Stomach (tissue), 19 donors: ENCODE measurements at places on chromosomes 7 and 10. TPM values are rescaled to one million over a fixed set of nuclear protein-coding genes. Genes with fewer than 3 reads are reported as not detected.
A peak's percentile ranks its signal among the peaks of the same experiment; 100 is the strongest.

DNA sequence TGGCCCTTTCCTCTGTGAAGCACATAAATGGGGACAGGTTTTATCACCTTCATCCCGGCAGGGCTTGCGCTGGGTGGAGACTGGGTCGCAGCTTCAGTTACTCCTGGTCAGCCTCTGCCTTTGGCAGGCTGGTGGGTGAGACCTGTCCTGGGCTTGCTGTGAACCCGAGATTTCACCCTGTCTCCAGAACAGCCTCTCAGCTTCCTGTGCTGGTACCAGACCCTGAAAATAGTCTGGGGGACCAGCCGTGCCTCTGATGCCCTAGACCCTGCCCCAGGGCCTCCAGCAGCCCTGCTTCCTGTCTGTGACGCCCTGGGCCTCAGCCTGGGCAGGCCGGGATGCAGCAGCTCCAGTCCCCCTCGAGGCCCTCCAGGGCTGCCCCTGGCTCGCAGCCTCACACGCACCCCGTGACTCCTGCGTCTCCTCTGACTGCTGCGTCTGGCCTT, 13.2 kb upstream of the PWWP2B start:
- H3K4me1 ChIP-seq = peaks cover 7% of the 10 kb centered on the region
- no peaks in the 10 kb centered on the region for H3K36me3 ChIP-seq
- H3K4me3 ChIP-seq = no peak overlapping the region
- no peak for DNase-seq
- no peaks in the 10 kb centered on the region for H3K27me3 ChIP-seq
- no peak overlapping the region for H3K27ac ChIP-seq

DNA sequence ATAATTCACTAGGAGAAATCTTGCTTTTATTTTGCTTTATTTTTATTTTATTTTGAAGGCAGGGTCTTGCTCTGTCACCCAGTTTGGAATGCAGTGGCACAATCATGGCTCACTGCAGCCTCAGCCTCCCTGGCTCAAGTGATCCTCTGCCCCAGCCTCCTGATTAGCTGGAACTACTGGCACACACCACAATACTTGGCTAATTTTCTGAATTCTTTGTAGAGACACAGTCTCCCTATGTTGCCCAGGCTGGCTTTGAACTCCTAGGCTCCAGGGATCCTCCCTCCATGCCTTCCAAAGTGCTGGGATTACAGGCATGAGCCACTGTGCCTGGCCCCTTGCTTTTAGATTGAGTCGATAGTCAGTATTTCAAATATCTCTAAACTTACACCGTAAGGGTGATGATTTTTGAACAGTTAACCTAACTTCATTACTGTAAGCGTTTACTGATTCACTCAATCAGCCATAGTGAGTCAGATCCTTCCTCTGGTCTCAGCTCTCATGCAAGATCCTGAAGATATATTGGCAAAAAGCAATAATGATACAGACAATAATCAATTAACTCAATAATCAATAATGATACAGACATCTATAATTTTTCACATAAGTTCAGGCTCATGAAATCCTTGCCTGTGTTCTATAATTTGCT, 239.5 kb downstream of the KIAA1217 start:
- no peaks in the 10 kb centered on the region for H3K4me1 ChIP-seq
- H3K27ac ChIP-seq = peak overlapping the region; percentile 71
- DNase-seq = no peak
- H3K27me3 ChIP-seq = no peaks in the 10 kb centered on the region
- no peak overlapping the region for H3K4me3 ChIP-seq

- no peak overlapping the region for H3K27ac ChIP-seq
- H3K36me3 ChIP-seq = no peaks in the 10 kb centered on the region
- DNase-seq = no peak
- no peak overlapping the region for H3K4me3 ChIP-seq
Observed at GRCh38 chr7:42085531-42085930, 151.5 kb downstream of the GLI3 start.

Gene LOXL4
- 5.5 TPM for total RNA-seq

DNA sequence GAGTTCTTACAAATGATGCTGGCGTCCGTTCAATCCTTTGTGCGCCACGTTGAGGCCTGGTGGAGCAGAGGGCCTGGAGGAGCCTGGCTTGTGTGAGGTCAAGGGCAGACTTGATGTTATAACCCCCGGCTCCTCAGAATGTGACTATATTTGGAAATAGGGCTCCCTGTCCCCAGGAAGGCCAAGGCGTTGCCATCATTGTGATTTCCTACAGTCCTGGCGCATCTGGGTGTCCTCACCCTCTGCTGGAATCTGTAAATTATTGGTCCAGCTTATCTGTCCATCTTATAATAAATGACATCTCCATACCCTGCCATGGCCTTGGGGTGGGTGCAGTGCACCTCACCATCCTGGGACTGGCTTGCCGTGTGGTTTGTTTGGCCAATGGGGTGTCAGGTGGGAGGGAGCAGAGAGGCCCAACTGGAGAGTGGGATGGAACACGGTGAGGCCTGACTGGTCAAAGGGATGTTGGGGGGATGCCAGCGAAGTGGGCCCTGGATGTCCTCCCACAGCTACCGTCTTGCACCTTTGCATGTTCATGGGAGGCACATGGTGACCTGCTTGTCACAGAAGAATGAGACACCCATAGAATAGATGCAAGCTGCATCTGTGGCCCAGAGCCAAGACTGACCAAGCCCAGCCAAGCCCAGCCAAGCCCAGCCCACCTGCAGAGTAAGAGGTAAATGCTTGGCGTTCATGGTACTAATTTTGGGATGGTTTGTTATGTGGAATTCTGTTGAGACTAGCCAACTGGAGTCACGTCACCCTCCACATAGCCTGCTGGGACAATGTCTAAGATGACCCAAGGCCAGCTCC, 11.1 kb upstream of the LRRC27 start:
- H3K27ac ChIP-seq = peak overlapping the region; percentile 17
- H3K4me1 ChIP-seq = no peaks in the 10 kb centered on the region
- no peak overlapping the region for H3K4me3 ChIP-seq
- DNase-seq = no peak
- no peaks in the 10 kb centered on the region for H3K36me3 ChIP-seq
- no peaks in the 10 kb centered on the region for H3K27me3 ChIP-seq

GRCh38 chr7:19915596-19915995, 142.2 kb upstream of the TMEM196 start:
- no peak overlapping the region for H3K27ac ChIP-seq
- H3K4me3 ChIP-seq = no peak overlapping the region
- no peaks in the 10 kb centered on the region for H3K36me3 ChIP-seq
- DNase-seq = no peak
- no peaks in the 10 kb centered on the region for H3K4me1 ChIP-seq
- no peaks in the 10 kb centered on the region for H3K27me3 ChIP-seq

Gene ANKRD2
- not detected for total RNA-seq

Gene ZNF511
- 56.0 TPM for total RNA-seq

GRCh38 chr7:94135180-94135579, 131.0 kb upstream of the BET1 start:
- no peak for DNase-seq
- H3K27ac ChIP-seq = no peak overlapping the region
- no peak overlapping the region for H3K4me3 ChIP-seq
- H3K36me3 ChIP-seq = no peaks in the 10 kb centered on the region
- no peaks in the 10 kb centered on the region for H3K4me1 ChIP-seq

Gene TYW1
- 24.8 TPM for total RNA-seq

DNA sequence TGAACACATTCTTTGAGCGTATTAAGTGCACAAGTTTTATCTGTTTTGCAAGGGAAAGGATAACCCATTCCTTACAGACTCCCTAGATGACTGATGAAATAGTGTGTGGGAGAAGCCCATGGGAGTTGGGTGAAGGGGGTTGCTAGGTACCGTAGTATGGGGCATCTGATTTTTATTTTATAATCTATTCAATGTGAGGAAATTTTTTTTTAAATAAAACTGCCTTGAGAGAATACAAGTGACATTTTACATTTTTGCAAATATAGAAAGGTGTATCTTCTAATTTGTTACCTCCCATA, 1.4 kb downstream of the BTAF1 start:
- no peak overlapping the region for H3K27ac ChIP-seq
- H3K27me3 ChIP-seq = no peaks in the 10 kb centered on the region
- peaks cover 27% of the 10 kb centered on the region for H3K4me1 ChIP-seq
- peak overlapping the region; percentile 96 for H3K4me3 ChIP-seq
- H3K36me3 ChIP-seq = no peaks in the 10 kb centered on the region
- peak; percentile 12 for DNase-seq

- no peak for DNase-seq
- no peak overlapping the region for H3K4me3 ChIP-seq
- H3K4me1 ChIP-seq = no peaks in the 10 kb centered on the region
- H3K36me3 ChIP-seq = peaks cover 30% of the 10 kb centered on the region
Observed at GRCh38 chr10:1134156-1134555, 78.0 kb downstream of the WDR37 start.

Gene FZD8
- 1.2 TPM for total RNA-seq
